ENCODE measurements at places on chromosomes 2 and 18.

- DNase-seq = no peak
Observed at GRCh38 chr2:58899692-58900091, 658.6 kb upstream of the FANCL start.

- peak; percentile 99 for DNase-seq
Observed at GRCh38 chr2:3282056-3282998, 95.3 kb downstream of the EIPR1 start.

DNA sequence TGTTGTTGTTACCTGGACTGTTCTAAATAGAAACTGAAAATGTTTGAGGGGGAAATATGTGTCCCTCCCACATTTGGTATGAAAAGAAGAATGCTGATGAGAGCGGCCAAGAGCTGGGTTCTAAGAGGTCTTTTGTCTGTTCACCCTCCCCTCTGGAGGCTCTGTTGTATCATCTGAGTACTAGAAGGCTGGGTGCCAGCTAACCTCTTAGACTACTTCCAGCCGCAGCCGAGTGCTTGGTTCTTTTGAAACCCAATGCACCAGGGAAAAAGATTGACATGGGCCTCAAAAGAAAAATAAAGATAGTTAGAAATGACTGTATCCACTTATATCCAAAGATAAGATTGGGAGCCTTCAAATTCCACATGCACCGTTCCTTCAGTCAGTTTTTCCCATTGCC is 255.9 kb downstream of the TXNL1 start:
- DNase-seq = no peak

DNA sequence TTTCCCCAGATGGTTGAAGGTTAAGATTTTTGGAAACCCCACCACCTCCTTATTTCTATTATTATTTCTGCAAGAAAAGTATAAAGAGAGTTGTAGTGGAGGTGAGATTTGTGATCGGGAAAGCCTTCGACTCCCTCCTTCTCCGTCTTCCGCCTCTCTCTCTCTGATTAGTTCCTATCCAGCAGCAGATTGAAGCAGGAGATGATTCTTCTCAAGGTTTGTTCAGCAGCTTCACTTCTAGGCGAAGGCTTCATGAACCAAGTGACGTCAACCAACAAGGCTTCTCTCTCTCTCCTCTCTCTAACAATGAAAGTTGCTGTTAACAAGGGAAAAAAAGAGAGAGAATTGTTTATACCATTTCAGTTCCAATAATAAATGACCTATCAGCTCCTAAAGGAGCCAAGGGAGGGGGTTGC is at the start of gene BAZ2B:
BAZ2B (minus strand) TSS at position 263 of the 416 bp plus-strand sequence. CDS start 137,829 bp downstream, outside the sequence.
- peak; percentile 76 for DNase-seq

- no peak for DNase-seq
Observed at GRCh38 chr2:201407265-201407664, 44.0 kb downstream of the TRAK2 start.

DNA sequence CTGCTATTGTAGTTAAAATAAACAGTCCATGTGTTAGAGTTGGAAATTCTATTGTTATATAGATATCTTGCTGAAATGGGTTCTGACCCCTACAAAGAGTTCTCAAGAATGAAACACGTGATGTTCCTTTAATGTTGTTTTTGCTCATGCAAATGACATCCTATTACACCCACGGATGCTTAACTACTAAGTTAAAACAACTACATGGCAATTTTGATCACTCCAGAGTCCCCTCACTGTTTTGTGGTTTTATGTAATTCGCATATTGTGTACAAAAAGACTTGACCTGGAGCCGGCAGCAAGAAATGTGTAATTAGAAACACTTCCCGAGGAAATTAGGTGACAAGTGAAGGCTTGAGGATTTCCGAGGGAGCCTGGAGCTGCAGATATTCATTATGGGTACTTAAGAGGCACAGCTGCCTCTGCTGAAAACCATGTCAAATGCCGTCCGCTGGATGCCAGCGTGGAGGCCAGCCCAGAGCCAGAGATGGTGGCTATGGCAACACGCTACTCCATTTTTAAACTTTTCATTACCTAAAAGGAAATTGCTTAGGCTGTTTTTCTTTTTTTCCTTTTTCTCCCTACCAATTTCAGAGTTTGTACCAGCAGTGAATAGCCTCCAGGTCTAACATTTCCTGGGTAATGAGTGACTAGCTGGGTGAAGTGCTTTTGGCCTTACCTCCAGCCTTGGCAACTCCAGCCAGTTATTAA is 21.0 kb upstream of the CABLES1 start:
- DNase-seq = no peak

DNA sequence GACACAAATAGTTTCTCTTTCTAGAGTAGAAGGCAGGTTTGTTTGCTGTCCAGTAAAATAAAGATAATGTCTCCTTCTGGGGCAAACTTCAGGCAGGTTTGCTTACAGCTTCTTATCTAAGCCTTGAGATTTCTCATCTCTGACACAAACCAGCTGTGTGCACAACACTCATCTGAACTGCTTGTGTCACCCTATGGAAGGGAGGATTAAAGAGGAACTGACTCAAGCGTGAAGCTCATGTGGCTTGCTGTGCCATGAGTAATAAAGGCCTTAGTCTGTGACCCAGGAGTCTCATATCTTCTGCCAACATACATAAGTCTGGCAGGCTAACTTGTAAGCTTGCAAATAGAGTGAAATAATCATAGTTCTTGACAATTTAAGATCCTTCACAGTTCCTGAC is 24.2 kb upstream of the CPO start:
- DNase-seq = no peak

DNA sequence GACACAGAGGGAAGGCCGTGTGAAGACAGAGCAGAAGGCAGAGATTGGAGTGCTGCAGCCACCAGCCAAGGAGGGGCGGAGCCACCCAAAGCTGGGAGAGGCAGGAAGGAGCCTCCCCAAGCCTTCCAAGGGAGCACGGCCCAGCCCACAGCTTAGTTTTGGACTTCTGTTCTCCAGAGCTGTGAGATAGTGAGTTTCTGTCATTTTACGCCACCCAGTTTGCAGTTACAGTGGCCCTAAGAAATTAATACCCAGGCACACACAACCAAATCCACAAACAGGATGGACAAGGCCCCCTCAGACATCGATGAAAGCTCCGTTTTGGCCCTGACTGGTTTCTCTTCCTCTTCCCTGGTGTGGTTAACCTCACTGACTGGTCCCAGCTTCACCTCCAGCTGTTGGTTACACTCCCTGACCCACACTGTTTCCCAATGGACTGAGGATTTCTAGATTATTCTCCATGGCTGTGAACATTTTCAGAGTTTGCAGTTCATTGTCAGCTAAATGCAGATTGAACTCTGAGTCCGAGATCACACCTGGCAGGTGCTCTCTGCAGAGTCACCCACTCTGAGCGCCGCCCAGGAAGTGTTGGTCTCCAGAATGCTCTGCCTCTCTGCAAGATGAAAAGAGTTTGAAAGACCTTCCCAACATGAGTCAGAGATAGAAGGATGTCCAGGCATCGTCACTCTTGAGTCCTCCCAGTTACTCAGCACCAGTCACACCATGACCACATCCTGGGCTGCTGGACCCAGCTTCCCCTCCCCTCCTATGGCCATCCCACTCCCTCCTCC is 100.2 kb downstream of the TWIST2 start:
- DNase-seq = no peak

DNA sequence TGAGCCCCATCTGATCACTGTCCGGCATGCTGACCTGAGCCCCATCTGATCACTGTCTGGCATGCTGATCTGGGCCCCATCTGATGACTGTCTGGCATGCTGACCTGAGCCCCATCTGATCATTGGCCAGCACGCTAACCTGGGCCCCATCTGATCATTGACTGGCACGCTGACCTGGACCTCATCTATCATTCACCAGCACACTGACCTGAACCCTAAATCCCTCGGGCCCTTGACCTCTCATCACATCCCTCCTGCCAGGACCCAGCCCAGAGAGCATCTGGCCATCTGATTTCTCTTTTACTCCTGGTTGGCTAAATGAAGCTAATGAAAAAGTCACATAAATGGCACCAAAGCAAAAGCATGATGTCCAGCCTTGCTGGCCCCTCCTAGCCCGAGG is 207.1 kb downstream of the NDUFA10 start:
- no peak for DNase-seq

GRCh38 chr2:16408331-16409005 is 257.2 kb downstream of the CYRIA start:
- no peak for DNase-seq

GRCh38 chr18:49052891-49053644 is 102.3 kb upstream of the SMAD7 start:
- DNase-seq = peak; percentile 99

DNA sequence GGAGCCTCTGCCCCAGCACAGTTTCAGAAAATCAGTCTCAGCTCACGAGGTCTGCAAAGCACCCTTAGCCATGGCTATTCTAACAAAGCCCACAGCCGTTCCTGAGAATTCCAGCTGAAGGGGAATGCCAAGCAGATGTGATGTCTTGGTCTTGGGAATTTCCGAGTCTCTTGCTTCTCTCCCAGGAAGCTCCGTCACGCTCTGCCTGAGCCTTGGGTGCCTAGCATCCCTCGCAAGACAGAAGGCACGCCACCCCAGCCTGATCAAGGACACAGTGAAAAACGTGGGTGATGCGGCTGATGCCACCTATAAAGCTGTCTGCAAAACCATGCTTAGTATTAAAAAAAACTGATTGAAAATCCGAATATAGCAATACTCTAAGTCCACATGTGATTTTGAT is 254.6 kb downstream of the SH3BP4 start:
- no peak for DNase-seq

DNA sequence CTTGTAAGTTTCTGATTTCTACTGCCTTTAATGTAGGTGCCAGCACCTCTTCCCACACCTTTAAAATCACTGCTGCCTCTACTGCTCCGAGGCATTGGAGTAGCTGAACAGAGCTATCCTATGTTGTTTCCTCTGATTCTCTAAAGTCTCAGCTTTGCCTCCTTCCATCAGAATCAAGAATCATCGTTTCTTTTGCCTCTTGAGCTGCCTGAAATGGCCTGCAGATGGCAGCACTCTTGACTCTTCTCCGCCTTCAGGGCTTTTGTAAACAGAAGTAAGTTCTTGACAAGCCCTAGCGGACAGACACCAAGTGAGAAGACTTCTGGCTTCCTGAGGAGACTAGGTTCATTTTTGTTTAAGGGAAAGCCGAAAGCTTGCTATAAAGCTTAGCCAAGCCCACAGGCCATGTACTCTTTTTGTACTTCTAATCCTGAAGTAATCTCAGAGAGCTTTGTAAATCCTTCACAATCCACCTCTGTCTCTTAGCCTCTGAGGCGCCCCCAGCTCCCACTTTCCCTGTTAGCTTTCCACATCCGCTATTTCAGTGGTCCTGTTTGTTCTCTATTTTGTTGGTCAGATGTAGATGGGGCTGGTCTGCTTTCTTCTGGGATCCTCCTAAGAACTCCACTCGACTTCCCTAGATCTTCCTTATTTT is 48.4 kb downstream of the GTF3C3 start:
- peak; percentile 40 for DNase-seq

DNA sequence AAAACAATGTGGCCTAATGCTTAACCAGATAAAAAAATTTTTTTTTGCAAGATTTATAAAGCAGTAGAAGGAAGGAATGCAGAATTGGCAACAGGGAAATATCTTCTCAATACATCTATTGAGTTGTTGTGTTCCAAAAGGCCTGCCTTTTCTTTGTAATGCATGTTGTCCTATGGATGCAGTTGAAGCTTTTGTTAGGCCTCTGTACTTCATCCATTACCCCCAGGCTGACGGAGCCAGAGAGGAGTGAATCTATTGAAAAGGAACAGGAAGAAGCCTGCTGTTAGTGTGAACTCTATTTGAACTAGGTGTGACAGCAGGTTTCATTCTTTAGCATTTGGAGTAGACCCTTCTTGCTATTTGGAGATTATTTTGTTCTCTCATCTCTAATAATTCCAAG is 56.5 kb downstream of the MTX2 start:
- DNase-seq = peak; percentile 18

DNA sequence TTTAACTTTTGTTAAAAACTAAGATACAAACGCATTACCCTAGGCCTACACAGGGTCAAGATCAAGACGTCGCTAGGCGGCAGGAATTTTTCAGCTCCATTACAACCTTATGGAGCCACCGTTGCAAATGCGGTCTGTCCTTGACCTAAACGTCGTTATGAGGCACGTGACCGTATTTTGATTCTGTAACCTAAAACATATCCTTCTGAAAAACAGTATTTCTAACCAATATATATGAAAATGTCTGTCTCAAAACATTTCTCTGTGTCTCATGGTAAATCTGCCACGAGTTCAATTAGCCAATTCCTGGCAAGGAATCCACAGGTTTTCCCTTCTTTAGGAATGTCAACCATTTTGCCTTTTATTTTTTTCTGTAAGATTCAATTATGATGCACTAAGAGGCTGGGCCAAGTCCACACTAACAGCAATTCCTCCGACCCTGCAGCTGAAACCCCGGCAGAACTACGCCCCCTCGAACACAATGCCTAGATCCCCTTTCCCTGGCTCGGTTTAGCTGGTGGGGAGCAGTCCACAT is 1.7 kb downstream of the RTN4 start:
- peak; percentile 81 for DNase-seq

- DNase-seq = no peak
Observed at GRCh38 chr2:37365669-37366068, 21.2 kb downstream of the QPCT start.

DNA sequence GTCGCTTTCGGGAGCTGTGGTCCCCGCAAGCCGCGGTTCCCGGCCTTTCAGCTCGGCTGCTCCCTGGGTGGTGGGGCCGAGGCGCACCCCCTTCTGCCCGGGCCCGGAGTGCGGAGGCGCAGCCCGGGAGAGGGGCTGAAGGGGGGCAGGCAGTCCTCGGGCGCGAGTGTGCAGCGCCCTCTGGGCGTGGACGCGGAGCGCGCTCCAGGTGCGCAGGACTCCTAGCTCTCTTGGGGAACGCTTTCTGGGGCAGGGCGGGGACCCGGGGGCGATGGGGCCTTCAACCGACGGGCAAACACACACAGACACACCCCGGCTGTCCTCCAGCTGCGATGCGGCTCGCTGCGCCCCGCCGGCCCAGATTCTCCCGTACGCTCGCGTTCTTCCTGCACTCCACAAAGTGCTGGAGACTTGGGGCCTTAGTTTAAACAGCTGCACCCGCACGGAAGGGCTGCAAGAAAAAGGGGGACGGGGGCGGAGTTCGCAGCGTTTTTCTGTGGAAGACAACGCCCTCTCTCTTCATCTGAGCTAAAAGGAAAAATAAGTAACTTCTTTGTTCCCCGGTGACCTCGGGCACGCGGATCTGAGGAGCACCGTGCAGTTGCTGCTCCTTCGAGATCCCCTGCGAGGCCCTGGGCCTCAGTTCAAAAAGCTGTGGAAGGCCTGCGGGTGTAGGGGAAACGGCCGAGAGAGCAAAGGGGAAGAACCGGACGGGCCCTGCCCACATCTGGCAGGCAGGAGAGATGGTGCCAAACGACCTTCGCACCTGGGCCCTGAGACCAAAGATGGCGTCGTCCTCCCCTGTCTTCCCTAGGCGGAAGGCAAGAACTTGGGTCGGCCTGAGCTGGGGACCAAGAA is 593 bp upstream of the SDC1 start:
- DNase-seq = peak; percentile 89

DNA sequence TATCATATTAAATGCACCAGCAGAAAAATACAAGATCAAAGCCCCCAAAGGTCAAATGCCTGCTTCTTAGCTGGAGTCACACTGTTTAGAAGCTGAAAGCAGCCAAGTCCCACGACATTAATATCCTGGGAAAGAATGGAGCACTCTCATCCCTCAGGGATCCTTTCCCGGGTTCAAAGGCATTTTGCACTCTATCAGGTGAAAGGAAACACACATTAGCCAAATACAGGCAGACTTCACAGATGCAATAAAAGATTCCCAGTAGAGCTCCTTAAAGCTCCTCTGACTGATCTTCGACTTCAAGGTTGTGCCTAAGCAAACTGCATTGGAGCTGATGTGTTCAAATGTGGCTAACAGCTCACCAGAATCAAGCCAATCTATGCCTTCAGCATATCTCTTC is 158.4 kb downstream of the RNF152 start:
- DNase-seq = no peak

Data from NCI-H2171 treated with DMSO at 0.1 percent for 48 hours (cell line).